Activated naive CD4-positive, alpha-beta T cell treated with anti-CD3 and anti-CD28 coated beads for 36 hours (primary cell): ENCODE measurements at places on chromosomes 7 and 10.

DNA sequence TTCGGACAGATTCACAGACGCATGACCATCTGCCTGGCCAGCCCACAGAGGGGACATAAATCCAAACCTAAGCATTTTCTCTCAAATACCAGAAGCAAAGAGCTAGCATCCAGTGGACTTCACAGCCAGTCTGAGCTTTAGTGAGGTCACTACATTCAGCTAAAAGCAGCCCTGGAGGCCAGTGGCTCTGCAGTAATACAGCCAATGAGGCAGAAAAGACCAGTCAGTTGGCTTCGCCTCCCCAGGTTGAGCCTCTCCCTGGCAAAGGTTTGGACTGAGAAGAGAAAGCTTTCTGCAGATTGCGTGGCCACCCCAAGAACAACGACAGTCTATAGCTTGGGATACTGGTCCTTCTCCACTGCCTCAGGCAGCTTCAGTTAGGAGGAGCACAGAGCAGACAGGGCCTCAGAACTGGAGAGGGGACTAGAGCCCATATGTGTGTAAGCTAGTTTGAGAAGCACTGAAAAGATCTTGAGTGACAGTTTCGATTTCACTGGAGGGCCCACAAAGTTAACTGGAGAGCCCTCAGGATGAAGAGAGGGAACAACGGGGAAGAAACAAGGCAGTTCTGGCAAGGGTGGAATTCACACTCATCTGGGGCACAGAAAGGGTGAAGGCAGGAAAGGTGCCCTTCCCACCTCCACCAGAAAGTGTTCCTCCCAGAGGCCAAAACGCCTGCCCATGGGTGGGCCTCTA, 3.8 kb downstream of the WDR91 start:
- H3K27me3 ChIP-seq: no peaks in the 10 kb centered on the region
- H3K36me3 ChIP-seq: peaks cover 21% of the 10 kb centered on the region
- peaks cover 58% of the 10 kb centered on the region for H3K4me1 ChIP-seq

GRCh38 chr7:101590663-101591435, 38.2 kb downstream of the MYL10 start:
- no peaks in the 10 kb centered on the region for H3K4me1 ChIP-seq
- H3K4me3 ChIP-seq: no peak overlapping the region
- no peaks in the 10 kb centered on the region for H3K36me3 ChIP-seq
- H3K27ac ChIP-seq: no peak overlapping the region
- DNase-seq: no peak
- no peaks in the 10 kb centered on the region for H3K27me3 ChIP-seq

- no peaks in the 10 kb centered on the region for H3K27me3 ChIP-seq
- no peaks in the 10 kb centered on the region for H3K36me3 ChIP-seq
- peaks cover 4% of the 10 kb centered on the region for H3K4me1 ChIP-seq
- no peak for DNase-seq
- no peak overlapping the region for H3K4me3 ChIP-seq
- no peak overlapping the region for H3K27ac ChIP-seq
Measured at GRCh38 chr10:87849001-87849400, 14.3 kb downstream of the KLLN start.

- no peaks in the 10 kb centered on the region for H3K36me3 ChIP-seq
- H3K4me1 ChIP-seq: no peaks in the 10 kb centered on the region
- DNase-seq: no peak
- H3K27ac ChIP-seq: no peak overlapping the region
- no peak overlapping the region for H3K4me3 ChIP-seq
Measured at GRCh38 chr7:17590221-17590620, 291.8 kb downstream of the AHR start.

DNA sequence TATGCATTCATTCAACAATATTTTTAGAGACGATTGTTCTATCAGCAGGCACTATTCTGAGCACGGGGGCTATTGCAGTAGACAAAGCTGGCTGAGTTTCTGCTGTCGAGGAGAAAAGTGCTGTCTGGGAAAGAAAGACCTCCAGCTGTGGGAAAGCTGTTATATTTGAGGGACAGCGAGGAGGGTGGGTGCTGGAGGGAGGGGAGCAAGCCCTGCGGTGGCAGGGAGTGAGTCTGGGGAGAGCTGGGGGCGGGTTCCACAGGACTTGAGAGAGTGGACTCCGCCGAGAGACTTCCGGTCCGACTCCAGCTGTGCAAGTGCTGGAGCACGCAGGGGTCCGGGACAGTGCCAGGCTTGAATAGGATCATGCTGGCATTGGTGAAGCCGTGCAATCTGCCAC, 602.1 kb upstream of the FOXK1 start:
- H3K4me3 ChIP-seq: no peak overlapping the region
- H3K4me1 ChIP-seq: no peaks in the 10 kb centered on the region
- no peak for DNase-seq

DNA sequence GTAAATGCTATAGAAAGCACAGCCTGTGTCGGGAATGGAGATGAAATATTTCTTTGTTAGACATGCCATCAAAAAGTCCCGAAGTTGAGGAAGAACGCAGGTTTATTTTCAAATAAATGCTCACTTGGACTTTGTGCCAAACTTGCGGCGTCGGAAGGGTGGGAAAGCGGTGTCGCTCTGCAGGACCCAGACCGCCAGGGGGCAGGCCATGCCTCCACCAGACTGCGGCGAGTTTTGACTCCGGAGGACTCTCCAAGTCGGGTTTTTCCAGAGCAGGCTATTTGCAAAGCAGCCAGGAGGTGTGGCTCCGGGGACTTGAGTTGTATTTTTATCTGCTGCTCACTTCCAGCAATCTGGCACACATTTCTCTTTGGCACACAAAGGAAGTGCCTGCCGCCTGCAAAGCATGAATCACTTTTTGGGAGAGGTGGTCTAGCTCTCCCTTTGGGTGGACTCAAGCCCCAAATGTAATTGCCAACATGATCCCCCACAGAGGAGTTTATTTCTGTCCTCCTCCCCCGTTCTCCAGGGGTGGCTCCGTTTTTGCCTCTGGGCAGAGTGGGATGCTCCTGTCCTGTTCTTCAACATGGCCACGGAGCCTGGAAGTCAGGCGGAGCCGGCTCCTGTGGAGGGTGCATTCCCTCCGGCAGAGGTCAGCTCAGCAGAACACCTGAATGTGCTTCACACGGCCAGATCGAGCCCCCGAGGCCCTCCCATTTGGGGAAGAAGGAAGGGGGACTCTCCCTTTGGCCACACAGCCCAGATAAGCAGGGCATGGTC, 82.3 kb upstream of the GPR26 start:
- H3K4me3 ChIP-seq: no peak overlapping the region
- H3K36me3 ChIP-seq: no peaks in the 10 kb centered on the region
- peaks cover 41% of the 10 kb centered on the region for H3K27me3 ChIP-seq
- DNase-seq: peak; percentile 68

DNA sequence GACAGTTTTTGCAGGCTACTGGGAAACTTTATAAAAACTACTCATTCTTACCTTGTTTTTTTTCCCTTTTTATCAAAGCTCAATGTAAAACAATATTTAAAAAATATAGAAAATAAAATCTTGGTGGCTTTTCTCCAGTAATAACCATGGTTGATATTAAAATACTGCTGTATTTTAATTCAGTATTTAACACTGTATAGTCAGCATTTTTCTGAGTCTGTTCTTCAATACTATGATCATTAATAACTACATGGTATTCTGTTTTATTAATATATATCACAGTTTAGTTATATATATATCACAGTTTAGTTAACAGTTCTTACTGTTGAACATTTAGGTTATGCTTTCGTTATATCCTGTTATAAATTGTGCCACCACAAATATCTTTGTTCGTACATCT, 78.4 kb downstream of the SRI start:
- no peak overlapping the region for H3K27ac ChIP-seq
- no peaks in the 10 kb centered on the region for H3K4me1 ChIP-seq
- no peak overlapping the region for H3K4me3 ChIP-seq
- H3K36me3 ChIP-seq: no peaks in the 10 kb centered on the region
- no peak for DNase-seq
- no peaks in the 10 kb centered on the region for H3K27me3 ChIP-seq

DNA sequence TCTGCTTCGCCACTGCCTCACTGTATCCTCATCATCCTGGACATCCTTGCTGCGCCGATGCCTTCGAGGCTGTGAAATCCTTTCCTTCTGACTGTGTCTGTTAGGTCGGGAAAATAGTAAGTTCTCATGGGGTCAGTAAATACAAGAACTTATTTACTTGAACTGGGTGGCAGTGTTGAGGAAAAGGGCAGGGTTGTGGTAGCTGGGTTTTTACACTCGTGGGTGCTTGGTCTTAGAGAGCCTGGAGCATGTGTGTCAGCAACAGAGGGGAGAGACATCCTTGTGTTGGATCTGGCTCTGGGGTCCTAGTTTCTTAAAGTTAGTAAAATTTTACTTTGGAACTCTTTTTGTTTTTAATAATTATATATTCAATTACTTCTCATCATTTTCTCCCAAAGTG, 112.9 kb upstream of the GATA3 start:
- H3K27me3 ChIP-seq: no peaks in the 10 kb centered on the region
- no peak overlapping the region for H3K4me3 ChIP-seq
- H3K4me1 ChIP-seq: peaks cover 23% of the 10 kb centered on the region
- peaks cover 31% of the 10 kb centered on the region for H3K36me3 ChIP-seq
